Peyer's patch (tissue), 4 donors: ENCODE measurements at places on chromosomes 2 and 18.
A peak's percentile ranks its signal among the peaks of the same experiment; 100 is the strongest.

DNA sequence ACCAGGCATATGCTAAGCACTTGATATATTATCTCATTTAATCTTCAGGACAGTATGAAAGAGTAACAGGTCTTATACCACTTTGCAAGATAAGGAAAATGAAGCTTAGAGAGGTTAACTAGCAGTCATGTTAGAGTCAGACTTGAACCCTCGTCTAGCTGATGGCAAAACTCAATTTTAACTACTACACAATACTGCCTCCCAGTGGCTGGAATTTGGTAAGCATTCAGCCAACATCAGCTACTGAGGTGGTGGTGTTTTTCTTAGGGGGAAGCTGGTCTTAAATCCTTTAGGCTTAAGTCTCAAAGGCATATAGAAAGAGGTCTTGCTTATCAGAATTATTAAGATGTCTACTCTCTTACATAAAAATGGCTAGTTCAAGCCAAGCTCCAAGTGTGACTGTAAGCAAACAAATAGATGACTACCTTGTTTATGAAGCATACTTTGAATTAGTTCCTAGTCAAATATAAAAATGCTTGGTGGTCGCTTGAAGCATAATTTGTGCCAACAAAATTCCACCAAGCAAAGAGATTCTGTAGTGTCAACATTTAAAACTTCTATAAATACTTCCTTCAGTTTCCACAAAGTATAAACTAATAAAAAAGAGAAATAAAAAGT, 325.4 kb upstream of the FIGN start:
- DNase-seq = no peak

GRCh38 chr18:3649633-3650426, 199.9 kb downstream of the TGIF1 start:
- DNase-seq = no peak

DNA sequence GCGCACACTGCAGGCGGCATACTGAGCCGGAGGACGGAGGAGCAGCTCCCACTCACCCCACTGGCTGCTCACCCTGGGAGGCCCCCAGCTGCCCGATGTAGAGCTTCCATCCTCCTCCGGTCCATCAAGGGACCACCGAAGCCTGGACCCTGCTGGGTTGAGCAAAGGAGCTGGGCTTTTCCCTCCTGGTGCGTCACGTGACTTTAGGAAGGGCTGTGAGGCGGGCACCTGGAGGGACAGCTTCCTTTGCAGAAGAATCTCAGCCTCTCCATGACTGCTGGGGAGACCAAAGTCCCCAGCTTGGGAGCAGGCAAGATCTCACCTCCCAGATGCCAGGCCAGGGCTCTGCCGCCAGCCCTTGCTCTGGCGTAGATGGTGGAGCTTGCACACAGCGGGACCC, 102.7 kb downstream of the TWIST2 start:
- DNase-seq = no peak

GRCh38 chr2:240056678-240057077, 3.4 kb upstream of the OR6B3 start:
- DNase-seq = no peak

GRCh38 chr2:105889046-105889445, 144.3 kb downstream of the NCK2 start:
- DNase-seq = no peak

- DNase-seq = no peak
These were observed 546.8 kb downstream of the TNS1 start for GRCh38 chr2:217456016-217456415.

- no peak for DNase-seq
These were observed 289.9 kb downstream of the ZEB2 start for GRCh38 chr2:144230033-144230432.

GRCh38 chr2:133040170-133040569, 370.2 kb upstream of the LYPD1 start:
- DNase-seq = no peak

GRCh38 chr18:63505566-63506335, 29.0 kb downstream of the SERPINB5 start:
- no peak for DNase-seq

GRCh38 chr2:189543367-189543766, 37.2 kb downstream of the SLC40A1 start:
- no peak for DNase-seq

GRCh38 chr18:80232030-80232429, 15.3 kb downstream of the PARD6G start:
- no peak for DNase-seq

- no peak for DNase-seq
These were observed 66.7 kb upstream of the FAM136A start for GRCh38 chr2:70368545-70368944.

DNA sequence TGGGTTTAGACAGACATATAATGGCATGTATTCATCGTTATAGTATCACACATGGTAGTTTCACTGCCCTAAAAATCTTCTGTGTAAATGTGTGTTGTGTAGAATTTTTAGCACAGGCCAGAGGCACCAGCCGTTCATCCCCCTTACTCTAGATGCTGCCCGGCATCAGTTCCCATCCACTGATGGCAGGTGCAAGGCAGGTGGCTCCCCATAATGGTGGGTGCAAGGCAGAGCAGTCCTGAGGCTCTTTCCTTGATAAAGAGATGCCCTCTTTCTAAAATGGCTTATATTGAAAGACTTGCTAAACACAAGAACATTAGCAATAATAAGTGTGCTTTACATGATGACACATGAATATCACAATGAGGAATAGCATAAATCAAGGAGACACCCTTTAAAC, 508.5 kb downstream of the EPHA4 start:
- DNase-seq = no peak

GRCh38 chr2:13050764-13051163, 334.0 kb downstream of the TRIB2 start:
- no peak for DNase-seq

GRCh38 chr2:106956416-106956815, 70.4 kb upstream of the ST6GAL2 start:
- no peak for DNase-seq

DNA sequence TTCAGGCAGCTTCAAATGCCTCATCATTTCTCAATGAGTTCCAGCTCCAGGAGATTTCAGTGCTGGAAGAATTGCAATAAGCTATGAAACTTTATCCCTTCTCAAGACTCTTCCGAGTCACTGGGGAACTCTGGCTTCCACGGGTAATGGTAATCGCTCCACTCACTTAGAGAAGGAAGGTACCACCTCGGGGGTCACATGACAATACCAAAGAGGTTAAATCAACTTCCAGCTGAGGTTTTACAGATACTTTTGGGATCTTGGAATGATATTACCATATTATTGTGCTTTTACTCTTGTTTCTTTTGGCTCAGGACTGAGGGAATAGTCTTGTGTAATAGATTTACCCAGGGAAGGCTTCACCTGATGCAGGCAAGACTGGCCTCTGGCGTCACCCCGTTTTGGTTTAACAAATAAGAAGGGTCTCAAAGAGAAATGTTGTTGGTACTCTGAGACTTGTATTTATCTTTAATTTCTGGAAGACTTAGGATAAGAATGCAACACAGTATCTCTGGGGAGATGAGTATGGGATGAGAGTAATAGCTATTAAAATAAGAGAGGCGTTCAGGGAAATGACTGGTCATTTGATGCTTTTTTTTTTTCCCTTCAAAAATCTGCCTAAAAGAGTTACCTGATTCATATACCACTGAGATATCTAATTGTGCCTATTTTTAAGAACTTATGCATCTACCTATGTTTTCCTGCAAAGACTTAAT, 316.9 kb upstream of the ZEB2 start:
- no peak for DNase-seq

DNA sequence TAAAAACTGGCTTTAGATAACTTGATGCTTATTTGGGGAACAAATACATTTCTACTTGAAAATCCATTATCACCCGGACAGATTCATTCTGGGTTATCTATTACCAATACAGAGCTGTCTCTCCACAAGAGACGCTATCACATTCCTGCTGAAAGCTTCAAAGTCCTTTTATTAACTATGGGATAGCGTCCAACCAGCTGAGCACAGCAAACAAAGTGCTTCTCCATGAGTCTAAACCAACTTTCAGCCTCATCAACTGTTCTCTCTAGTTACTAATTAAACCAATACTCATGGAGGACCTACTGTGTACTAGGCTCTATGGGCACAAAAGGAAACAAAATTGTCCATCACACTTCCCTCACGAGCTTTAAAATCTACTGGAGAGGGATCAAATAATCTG, 132.8 kb downstream of the L3MBTL4 start:
- DNase-seq = peak; percentile 55

GRCh38 chr2:136381722-136382633, 264.0 kb upstream of the CXCR4 start:
- DNase-seq = peak; percentile 87

- DNase-seq = no peak
These were observed 835.0 kb upstream of the FANCL start for GRCh38 chr2:59076079-59076619.

GRCh38 chr2:113341191-113341869, 62.6 kb upstream of the PAX8 start:
- no peak for DNase-seq

GRCh38 chr2:168594778-168595177, 138.7 kb downstream of the CERS6 start:
- DNase-seq = no peak

GRCh38 chr2:38485734-38486133, 108.7 kb upstream of the ATL2 start:
- DNase-seq = no peak

GRCh38 chr2:50529600-50530218, 502.2 kb downstream of the NRXN1 start:
- no peak for DNase-seq

DNA sequence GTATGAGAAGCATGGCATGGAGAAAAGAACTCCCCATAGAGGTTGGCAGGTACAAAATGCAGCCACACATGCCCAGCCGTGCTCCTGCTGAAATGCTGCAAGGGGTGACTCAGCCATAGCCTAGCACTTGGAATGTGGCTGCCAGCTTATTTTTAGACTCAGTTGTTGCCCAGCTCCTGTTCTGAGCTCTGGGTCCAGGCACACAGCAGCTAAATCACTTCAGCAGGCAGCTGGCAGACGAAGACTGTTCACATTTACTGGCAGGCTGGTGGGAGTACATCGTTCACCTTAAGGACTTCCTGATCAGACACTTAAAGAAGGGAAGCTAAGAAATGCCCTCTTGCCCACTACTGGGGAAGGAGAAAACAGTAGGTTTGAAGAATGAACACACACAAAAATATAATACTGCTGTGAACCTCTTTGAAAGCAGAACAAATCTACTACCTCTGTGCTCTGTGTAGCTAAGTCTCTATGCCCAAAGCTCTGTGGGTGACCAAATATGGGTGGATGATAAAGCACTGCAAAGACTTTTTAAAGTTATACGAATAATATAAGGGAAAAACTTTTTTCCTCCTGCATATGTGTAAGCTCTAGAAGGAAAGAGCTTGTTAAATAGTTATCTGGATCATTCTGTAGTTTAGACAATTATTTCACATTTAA, 146.1 kb downstream of the LNPK start:
- DNase-seq = no peak

DNA sequence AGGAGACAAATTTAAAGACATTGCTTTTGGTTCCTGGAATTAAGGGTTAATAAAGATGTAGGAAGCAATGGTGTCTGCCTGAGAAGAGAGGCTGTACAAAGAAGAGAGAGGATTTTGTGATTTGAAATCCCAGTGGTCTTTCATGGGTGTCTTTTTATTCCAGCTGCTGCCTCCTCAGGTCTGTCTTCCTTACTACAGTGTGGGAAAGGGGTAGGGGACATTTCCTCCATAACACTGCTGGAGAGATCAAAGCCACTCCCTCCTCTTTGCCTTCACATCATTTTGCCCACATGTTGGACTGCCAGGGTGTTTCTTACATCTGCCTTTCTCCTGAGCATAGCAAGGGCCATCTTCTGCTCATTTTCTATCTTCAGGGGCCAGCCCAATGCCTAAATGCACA, 348.5 kb downstream of the EN1 start:
- DNase-seq = no peak

GRCh38 chr2:218879776-218880101, 913 bp upstream of the WNT10A start:
- no peak for DNase-seq

GRCh38 chr18:37565977-37566478, 430 bp upstream of the CELF4 start:
- no peak for DNase-seq

- DNase-seq = no peak
These were observed 46.0 kb downstream of the CAVIN2 start for GRCh38 chr2:191800874-191801273.

GRCh38 chr18:44786257-44786656, 105.6 kb downstream of the SETBP1 start:
- DNase-seq = no peak

GRCh38 chr2:108967757-108968156, 21.3 kb downstream of the EDAR start:
- DNase-seq = no peak

DNA sequence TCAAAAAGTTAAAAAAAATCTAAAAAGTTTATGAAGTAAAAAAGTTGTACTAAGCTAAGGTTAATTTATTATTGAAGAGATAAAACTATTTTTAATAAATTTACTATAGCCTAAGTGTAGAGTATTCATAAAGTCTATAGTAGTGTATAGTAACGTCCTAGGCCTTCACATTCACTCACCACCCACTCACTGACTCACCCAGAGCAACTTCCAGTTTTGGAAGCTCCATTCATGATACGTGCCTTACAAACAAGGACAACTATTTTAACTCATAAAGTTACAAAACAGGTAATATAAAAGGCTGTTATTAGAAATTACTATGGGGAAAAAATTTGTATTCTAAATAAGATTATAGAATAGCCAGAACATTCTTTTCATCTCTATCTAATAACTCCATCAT, 158.9 kb upstream of the FN1 start:
- no peak for DNase-seq

- DNase-seq = no peak
These were observed 85.5 kb downstream of the PLB1 start for GRCh38 chr2:28581312-28581711.

DNA sequence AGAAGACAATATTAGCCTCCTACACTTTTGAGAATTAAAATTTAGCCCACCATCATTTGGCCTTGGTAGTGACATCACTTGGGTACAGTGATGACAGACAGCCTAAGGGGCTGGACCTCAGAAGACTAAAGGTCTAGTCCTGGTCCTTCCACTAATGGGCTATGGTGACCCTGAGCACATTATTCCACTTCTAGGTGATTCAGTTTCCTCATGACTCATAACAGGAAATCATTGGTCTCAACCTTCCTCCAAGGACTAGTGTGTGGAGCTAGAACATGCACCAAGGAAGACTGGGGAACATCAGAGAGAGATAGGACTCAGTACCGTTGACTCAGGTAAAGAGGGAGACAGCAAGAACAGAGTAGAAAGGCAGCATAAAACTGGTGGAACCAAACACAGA, 64.0 kb downstream of the TFCP2L1 start:
- no peak for DNase-seq

DNA sequence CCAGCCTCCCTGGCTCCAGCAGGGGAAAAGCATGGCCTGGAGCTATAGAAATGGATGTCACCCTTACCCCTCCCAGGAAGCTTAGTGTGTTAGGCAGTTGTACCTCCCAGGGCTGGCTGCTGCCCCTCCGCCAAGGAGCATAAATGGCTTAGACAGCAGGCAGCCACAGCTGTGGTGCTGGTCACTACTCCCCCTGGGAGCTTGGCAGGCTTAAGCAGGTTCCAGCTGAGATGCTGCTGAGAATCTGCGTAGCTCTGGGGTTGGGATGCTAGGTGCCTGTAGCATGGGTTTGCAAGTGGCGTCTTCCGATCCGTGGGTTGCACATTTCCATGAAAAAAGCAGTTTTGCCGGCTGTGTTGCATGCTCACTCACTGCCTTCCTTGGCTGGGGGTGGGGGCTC, 369.7 kb downstream of the CTNNA2 start:
- no peak for DNase-seq

GRCh38 chr2:101619191-101619591, 78.3 kb upstream of the MAP4K4 start:
- no peak for DNase-seq
